ENCODE measurements at places on chromosomes 5 and 9.
A peak's percentile ranks its signal among the peaks of the same experiment; 100 is the strongest.

DNA sequence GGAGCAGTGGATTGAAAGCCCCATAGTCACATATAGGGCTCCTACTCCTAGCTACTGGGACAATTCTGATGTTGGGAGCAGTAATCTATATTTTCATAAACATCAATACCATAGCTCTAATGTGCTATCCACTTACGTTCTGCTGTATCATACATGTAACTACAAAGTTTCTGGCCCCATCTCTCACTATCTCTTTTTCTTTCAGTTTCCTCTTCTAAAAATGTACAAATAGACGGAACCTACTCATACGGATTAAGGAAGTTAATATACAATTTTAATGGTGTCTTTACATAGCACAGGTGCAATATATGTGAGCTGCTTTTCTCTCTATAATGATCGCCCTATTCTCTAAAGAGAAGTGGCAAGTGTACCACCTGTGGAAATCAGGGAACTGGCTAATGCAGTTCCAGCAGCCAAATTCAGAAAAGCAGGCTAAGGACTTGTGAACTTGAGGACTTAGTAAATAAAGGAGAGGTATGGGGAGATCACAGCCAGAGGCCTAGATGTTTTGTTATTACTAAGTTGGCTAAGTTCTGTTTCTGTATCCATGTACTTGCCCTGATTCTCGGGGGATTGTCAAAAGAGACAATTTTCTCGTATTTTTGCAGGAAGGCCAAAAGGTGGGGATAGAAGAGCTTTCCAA is 1021.9 kb downstream of the CDH12 start:
- DNase-seq = no peak

GRCh38 chr9:121720311-121721057 is 69.0 kb downstream of the DAB2IP start:
- peak; percentile 58 for DNase-seq

DNA sequence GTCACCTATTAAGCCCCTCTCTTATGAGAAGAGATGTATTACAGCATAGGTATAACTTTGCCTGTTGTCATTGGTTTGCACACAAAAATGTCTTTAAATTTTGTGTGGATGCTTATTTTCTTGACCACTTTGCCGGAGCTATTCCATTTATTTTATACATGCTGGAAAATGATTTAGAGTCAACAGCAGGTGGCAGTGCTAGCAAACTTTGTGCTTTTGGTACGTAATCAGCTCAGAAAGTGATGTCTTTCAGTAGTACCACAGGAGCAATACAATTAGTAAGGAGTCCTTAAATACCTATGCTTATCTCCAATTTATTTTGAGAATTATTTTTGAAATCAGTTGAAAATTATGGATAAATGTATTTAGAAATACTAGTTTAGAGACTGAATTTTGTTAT is 19.8 kb upstream of the NUDT12 start:
- no peak for DNase-seq

DNA sequence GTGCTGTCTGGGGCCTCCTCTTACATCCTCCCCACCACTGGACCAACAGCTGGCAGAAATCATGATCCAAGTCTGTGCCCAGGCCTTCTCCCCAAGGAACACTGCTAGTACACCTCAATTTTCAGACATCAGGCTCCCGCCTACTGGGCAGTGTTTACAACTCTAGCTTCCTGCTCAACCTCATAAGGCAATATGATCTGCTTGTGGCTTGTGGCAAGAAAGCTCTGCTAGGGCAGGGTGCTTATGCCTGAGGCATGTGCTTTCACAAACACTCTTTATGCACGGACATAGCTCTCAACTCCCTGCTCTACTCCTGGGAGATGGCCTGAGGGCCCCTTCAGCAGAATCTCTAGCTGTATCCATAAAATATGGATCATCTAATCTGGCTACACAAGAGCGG is 32.5 kb downstream of the SH3TC2 start:
- peak; percentile 26 for DNase-seq

- peak; percentile 18 for DNase-seq
These were observed 450.0 kb downstream of the CCDC171 start for GRCh38 chr9:16002816-16003215.

DNA sequence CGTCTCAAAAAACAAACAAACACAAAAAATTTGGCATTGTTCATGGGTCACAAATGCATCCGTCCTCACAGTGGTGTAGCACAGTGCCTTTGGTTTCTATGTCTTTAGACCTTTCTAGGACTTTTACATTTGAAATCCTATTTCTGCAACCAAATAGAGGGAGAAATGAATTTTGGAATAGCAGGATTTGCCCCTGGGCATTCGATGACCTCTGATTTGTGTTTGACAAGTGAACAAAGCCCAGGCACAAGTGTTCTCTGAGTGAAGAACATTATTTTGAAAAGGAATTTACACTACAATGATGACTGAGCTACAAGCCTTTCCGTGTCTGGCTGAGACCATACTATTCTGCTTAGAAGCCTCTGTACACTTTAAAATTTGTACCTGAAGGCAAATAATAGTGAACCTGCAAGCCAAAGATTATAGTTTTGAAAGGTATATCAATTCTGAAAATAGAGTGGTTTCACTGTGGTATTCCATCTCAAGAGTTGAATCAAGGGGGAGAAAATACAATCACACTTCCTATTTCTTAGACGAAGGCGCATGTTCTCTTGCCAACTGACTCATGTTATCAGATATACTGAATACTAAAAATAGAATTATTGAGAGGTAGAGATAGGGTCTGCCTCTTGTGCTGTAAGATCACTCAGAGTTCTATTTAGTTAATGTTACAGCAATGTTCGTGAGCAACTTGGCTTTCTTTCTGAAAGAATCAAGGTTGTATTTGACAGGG is 297.6 kb downstream of the KDM4C start:
- DNase-seq = no peak

DNA sequence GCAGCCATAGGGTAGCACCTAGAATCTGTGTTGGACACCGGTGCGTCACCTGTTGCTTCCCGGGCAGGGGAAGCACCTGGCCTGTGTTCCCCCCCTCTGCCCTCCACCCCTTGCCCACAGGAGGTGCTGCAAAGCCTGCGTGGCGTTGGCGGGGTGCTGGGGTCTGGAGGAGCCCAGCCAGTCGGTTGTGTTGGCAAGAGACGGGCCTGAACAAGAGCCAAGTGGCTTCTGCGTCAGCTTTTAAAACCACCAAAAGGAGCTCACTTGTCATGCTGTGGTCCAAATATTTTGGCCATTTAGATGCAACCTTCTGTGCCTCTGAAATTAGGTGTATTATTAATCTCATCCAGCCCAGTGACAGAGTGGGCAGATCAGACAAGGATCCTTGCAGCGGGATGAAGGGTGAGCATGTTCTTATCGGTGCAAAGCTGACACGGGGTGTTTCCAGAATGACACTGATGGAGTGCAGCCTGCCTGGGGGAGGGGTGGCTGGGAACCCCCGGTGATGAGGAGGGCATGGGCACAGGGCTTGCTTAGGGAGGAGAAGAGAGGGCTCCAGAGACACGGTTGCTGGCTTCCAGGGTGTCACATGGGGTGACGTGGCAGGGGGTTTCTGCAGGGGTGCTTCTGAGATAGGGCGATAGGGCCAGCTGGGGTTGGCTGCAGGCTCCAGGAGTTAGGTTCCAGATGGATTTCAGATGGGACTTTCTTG is 9.7 kb upstream of the RXRA start:
- DNase-seq = no peak

DNA sequence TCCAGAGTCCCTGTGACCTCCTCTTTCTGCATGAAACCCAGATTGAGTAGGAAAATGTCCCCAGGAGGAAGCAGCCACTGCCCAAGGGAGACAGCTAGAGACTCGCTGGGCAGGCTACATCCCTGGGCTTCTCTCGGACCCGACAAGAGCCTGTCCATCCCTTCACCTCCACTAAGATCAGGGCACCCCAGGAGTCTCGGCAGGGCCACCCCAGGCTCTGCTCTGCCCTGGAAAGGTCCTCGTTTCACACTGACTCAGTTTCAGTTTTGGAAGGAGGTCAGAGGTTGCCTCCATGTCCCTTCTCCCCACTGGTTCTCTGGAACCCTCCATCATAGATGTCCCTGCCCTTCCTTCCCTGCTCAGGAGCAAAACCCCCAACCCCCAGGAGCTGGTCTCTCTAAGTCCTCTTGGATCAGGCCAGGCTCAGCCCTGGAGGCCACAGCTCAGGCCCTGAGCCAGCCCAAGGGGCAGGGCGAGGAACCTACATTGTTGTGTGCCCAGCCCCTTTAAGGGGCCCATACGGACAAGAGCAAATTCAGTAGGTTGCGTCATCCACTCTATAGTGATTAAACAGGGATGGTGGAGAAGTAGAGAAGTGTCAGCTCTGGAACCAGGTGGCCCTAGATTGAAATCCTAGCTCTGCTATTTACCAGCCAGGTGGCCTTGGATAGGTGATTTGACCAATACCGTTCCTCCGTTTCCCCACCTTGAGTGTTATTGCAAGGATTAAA is 37.4 kb downstream of the C9orf50 start:
- DNase-seq = no peak

GRCh38 chr5:96090215-96090614 is 128.6 kb upstream of the ELL2 start:
- no peak for DNase-seq

DNA sequence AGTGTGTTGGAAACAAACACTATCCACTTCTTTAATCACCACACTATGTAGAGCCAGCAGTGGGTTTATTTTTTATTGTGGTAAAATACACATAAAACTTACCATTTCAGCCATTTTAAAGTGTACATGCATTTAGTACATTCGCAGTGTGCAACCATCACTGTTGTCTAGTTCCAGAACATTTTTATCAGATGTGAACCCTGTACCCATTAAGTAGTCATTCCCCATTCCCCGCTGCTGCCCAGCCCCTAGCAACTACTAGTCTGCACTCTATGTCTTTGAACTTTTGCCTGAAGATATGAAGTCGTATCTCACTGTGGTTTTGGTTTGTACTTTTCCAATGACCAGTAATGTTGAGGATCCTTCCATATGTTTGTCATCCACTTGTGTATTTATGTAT is 30.2 kb upstream of the F2R start:
- no peak for DNase-seq

- no peak for DNase-seq
These were observed 80.4 kb downstream of the LHFPL2 start for GRCh38 chr5:78568212-78568611.

DNA sequence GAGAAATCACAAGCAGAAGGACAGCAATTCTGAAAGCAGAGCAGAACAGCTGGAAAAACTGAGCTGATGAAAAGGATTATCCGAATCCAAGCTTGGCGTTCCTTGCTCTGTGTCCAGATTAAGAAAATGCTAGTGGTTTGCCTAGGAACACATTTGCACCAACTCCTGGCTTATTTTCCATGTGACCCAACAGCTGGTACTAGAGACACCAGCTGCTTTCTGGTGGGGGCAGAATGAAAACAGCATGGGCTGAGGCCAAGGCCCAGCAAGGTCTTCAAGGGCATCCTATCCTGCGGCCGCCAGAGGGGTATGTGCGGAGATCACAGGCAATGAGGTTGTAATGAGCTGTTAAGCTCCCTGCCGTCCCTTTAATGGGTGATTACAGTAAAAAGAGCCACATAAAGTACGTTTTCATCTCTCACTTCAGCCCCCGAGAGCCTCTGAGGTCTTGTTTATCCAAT is 131.5 kb downstream of the DOCK8 start:
- no peak for DNase-seq

- no peak for DNase-seq
These were observed 156.6 kb downstream of the AOPEP start for GRCh38 chr9:94882966-94883641.

- DNase-seq = peak; percentile 73
These were observed 24.3 kb upstream of the RPS14 start for GRCh38 chr5:150473673-150474358.

GRCh38 chr5:38670878-38671277 is 114.4 kb upstream of the LIFR start:
- DNase-seq = no peak

GRCh38 chr5:133599600-133599999 is 12.7 kb downstream of the FSTL4 start:
- DNase-seq = no peak

- no peak for DNase-seq
These were observed 138.7 kb downstream of the ALDH1A1 start for GRCh38 chr9:72814083-72814597.

- no peak for DNase-seq
These were observed 8.4 kb upstream of the RUSC2 start for GRCh38 chr9:35481347-35481975.

GRCh38 chr9:124710766-124711165 is 60.3 kb downstream of the NR6A1 start:
- DNase-seq = no peak

- no peak for DNase-seq
These were observed 424.7 kb upstream of the ST8SIA4 start for GRCh38 chr5:101327816-101328215.

DNA sequence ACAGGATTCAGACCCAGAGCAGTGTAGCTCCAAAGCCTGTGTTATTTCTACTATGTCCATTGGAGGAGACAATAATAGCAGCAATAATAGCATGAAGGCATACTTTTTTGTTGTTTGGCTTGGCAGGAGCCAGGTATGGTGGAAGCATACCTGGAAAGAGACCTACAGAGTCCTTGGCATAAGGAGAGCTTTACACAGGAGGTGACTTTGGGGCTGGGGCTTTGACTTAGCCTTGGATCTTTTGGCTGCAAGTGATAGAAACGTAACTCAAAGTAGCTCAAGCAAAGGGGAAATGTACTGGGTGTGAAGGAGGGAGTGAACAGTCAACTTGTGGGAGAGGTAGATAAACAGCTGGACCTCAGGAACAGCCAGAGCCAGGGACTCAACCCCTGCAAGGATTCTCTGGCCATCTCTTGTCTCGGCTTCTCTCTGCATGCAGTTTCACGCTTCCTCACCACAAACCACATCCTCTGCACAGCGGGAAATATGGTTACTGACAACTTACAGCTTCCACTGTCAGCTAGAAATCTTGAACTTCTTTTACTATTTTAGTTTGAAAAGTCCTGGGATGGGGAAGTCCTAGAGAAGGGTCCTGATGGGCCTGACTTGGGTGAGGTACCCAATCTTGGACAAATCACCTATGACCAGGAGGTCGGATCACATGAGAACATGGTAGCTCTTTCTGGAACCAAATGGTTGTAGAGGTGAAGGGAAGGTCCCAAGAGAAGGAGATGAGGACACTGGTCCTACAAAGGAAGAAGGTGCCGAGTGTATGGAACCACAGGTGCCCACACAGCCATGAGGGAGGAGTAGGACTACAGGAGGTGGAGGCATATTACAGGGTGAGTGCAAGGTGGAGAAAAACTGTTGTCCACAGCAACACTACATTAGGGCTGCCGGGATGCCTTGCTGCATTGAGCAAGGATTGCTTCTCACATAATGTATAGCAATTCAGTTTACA is 47.0 kb upstream of the TGFBR1 start:
- DNase-seq = no peak

DNA sequence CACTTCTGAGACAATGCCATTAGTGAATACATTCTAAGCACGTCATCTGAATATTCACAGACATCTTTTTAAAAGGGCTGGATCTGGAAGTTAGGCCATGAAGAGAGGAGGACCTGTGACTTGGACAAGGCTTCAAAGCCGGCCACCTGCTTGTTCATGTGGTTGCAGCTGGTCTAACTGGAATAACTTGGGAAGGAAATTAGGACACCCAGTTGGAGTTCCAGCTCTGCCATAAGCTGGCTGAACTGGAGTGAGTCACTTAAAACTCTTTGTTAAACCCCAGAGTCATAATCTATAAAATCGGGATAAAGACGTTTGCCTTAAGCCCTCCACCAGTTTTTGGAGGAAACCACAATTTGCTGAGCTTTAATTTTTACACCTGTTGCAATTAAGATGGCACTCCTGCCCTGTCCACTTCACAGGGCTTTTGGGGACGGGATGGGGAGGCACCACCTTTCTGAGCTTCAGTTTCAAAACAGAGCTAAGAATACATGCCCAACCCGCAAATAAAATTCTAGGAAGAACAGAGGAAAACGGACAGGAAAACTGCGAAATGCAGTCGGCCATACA is 536 bp upstream of the STX17 start:
- peak; percentile 34 for DNase-seq

- DNase-seq = no peak
These were observed 8.2 kb upstream of the TRIM14 start for GRCh38 chr9:98127226-98127625.
